ENCODE measurements at places on chromosomes 2 and 18.

DNA sequence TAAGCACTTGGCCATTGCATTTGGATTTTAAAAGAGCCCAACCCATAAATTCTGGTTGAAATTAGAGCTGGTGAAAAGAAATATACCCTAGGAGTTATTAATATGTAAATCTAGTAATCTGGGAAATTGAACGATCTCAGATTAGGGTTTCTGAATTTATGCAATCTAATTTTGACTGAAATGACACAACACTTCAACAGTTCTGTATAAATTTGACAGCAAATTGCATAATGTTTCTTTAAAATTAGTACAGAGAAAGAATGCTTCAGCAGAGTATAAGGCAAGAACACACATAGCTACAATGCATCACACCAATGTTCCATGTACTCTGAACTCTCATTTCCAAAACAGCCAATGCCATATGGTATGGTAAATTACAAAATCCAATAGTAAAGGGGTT, 201.5 kb upstream of the ITGA4 start:
- DNase-seq, result no peak

DNA sequence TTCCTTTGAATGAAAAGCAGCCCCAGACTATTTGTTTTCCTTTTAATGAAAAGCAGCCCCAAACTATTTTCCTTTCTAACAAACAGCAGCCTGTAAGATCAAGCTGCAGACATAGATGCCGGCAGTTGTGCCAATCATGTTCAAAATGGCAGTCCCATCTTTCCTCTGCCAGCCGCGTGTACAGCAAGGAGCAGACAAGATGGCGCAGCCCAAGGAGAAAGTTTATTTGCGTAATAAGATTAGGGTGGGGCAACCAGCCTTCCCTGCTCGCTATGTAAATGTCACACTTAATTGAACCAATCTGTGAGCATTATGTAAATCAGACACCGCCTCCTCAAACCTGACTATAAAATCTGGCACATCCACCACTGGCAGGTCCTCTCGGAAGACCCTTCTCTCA, 226.0 kb downstream of the TGIF1 start:
- DNase-seq, result no peak

DNA sequence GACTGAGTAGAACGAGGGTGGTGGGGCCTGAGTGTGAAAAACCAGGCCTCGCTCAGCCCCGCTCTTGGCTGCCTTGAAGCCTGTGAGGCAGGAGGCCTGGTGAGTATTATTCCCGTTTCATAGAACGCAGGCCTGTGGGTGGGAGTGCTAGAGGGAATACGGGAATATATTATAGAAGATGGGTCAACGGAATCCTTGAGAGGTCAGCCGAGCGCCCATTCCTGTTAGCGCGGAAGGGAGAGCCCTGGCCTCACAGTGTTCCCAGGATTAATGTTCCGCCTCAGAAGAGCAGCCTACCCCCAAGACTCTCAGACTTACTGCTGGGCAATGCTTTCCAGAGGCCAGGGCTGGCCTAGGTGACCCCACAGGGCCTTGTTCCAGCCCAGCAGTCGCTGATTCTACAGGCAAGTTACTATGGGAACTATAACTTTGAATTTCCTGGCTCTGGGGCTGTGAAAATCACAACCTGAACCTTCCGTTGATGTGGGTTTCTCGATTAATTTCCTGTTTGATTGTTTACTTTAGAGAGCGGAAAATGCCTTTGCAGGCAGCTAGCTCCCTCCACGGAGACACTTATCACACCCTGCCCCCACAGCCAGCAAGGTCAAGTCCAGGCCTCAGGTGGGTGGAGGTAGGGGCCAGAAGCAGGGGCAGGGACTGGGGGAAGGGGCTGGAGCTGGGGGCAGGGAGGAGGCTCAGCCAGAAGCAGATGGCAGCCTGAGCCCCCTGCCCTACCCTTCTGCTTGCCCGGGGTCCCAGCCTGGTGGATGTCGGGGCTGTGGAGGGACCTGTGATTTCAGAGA, 108.3 kb downstream of the SMAD7 start:
- no peak for DNase-seq

DNA sequence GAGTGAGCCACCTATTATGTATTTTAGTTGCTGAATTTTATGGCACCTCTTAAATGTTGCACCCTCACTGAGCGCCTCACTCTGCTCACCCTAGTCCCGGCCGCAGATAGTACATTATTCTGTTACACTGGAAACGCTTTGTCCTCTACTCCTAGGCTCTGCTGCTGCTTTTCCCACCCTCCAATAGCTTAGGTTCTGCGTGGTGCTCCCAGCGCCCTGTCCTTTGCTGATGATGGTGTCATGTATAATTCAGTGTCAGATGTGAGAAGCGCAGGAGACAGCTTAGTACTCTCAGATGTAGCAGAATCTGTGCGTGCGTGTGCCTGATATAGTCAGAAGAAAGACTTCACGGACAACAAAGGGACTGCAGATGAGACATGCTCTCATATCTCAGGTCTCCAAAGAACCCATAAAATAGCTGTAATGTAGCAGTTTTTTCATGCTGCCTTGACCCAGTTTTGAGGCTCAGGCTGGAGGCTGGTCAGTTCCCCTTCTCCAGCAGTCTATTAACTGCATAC, 1.4 kb upstream of the REEP1 start:
- no peak for DNase-seq

- no peak for DNase-seq
Observed at GRCh38 chr2:65402323-65402722, 30.1 kb downstream of the SPRED2 start.
